Stimulated activated CD8-positive, alpha-beta memory T cell treated with anti-CD3 and anti-CD28 coated beads, Interleukin-15, amount 100 ng/mL, for 24 hours (primary cell): ENCODE measurements at places on chromosomes 6 and 20.

GRCh38 chr6:141957271-141957670, 175.5 kb upstream of the GJE1 start:
- no peak for DNase-seq

GRCh38 chr6:33081098-33081824, 5.5 kb downstream of the HLA-DPB1 start:
- no peak for DNase-seq

DNA sequence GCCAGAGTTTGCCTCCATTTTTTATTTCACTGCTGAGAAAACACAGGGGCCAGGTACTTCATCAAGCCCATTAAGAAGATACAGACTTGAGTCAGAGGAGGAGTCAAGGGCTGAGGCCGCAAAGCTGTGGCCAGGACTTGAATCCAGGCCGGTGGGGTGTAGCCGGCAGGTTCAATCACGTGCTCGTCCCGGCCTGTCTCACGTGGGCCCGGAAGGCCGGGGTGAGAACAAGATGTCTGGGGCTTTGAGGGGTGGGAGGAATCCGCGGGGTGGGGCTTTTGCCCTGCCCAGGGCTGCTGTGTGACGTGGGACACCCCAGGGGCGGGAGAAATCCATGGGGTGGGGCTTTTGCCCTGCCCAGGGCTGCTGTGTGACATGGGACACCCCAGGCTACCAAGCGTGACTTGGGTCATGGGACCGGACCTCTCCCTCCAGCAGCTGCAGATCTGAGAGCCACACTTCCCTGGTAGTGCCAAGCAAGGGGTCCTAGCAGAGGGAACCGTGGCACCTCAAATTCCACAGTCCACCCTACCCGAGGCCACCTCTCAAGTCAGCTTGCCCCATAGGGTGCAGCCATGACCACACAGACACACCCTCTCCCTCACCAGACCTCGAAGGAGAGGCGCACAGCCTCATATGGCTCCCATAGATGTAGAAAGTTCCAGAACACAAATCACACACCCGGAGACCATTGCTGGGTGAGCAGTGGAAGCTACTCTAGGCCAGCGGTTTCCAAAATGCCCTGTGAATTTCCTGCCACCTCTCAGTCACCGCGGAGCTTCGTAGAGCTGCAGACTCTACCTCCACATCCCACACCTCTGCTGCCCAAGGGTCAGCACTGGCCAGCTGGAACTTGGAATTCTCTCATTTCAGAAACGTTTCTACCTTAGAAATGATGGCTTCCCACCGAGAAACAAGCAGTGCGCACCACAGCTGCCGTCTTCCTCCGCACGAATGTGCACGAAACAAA, 156.1 kb downstream of the DLL1 start:
- no peak for DNase-seq

GRCh38 chr6:158040051-158040803, 58.6 kb downstream of the SYNJ2 start:
- no peak for DNase-seq

DNA sequence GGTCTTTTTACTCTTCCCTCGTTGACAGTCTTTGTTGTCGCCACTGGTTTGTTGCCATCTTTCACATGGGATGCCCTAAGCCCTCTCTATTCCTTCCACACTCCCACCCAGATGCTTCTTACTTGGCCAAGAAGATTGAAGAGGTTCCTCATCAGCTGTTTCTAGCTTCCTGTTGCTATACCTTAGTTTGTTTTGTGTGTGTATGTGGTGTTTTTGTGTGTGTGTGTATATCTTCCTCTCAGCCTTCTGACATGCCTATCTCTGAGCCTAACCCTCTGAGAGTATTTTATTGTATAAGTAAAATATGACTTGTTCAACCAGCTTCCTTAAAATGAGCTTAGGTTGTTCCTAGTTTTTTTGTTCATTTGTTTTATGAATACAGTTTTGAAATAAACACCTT, 35.9 kb downstream of the ENPP1 start:
- DNase-seq = no peak

GRCh38 chr20:53639128-53639527, 45.5 kb upstream of the ZNF217 start:
- DNase-seq = no peak

- DNase-seq = no peak
Measured at GRCh38 chr6:68709882-68710281, 74.8 kb downstream of the ADGRB3 start.

DNA sequence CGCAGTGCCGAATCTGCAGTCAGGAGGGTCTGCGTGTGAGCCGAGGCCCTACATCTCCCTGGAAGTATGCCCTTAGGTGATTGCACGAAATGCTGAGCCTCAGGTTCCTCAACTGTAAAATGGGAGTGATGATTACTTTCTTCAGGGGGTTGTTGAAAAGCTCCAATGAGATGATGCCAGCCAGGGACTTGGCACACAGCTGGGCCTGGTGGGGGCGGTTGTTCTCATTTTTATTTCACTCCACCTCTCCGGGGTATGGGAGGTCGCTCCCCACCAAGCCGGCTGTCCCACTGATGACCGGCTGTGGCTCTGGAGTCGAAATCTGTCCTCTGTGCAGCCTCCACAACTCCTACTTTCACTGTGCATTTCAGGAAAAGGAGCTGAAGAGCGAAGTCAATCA, 8.1 kb downstream of the PCK1 start:
- DNase-seq = no peak

DNA sequence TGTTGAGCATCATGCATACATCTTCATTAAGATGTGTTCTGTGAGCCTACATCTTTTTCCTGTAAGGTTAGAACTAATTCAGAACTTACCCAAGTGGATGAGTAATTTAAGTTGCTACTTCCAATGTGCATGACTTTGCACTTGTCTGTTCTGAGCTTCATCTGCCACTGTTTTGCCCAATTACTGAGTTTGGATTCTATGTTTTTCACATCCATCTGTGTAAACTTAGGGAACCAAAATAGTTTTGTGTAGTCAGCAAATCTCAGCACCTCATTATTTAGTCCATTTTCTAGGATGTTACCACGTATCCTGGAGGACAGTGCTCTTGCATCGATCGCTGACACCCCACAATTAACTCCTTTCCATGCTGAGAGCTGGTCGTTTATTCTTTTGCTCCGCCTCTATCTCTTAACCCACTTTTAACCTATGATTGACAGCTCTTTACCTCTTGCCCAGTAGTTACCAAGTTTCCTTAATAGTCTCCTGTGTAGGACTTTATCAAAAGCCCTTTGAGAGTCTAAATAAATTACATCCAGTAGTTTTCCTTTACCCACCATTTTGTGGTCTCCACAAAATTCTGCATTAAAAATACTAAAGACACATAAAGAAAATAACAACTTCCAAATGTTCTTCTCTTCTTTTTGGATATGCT, 44.2 kb upstream of the CITED2 start:
- no peak for DNase-seq

DNA sequence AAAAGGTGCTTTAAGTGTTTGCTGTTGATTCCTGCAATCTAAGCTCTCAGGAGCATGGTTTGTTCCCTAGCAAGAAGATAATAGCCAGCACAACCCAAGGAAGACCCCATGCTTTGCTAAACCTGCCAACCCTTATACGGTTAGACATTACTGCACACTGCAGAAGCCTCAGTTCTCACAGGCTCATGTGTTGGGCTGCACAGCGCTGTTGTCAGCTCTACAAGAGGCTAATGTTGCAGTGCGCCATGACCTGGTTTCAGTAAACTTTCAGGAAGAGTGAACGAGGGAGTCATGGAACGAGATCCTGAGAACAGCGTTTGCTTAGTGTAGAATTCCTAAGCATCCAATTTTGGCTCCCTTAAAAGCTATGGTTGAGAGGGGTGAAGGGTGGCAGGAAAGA, 218.5 kb downstream of the ARHGAP18 start:
- DNase-seq = no peak

GRCh38 chr6:65623566-65623965, 83.5 kb downstream of the EYS start:
- no peak for DNase-seq

DNA sequence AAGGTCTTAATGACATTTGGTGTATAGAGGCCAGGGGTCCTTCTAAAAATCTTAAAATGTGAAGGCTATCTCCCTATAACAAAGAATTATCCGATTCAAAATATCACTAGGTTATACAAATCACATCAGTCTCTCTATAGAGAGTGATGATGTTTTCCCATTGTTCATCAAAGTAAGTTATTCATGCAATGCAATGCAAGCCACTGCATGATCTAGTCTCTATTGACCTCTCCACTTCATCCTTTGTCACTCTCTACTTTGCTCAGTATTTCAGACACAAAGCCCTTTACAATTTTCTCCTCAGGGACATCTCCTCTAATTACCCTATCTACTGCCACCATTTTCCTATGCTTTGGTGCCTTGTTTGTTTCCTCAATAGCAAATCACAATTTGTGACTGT, 628.0 kb downstream of the HTR1B start:
- no peak for DNase-seq
